ENCODE measurements at places on chromosomes 12 and 14. TPM values are rescaled to one million over a fixed set of nuclear protein-coding genes. Genes with fewer than 3 reads are reported as not detected.

PIWIL1 gene
- total RNA-seq, result not detected

TM7SF3 gene
- total RNA-seq, result 148 TPM

B4GALNT1 gene
- total RNA-seq, result 13.9 TPM

KRT6A gene
- total RNA-seq, result not detected

SOAT2 gene
- total RNA-seq, result not detected

TCL1B gene
- total RNA-seq, result not detected

SERPINA12 gene
- total RNA-seq, result not detected
